ENCODE measurements at places on chromosomes 13 and 19.

DNA sequence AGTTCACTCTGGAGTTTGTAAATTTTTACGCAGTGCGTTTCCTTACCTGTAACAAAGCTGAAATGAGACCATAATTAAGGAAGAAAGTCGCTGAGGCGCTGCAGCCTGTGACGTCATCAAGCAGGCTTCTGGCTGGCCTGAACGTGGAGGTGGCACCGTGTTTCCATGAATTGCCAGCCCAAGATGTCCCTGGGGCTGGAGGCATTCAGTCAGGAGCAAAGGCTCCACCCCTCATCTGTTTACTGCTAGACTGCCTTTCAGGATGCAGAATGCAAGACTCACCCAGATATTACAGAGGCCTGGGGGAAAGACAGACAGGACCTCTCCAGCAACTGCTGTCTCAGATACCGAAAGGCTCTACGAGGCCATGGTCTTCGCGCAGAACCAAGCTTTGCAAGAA is 424.6 kb downstream of the TSHZ3 start:
- DNase-seq: no peak

- DNase-seq: no peak
Measured at GRCh38 chr13:20749377-20749776, 24.4 kb downstream of the EEF1AKMT1 start.

DNA sequence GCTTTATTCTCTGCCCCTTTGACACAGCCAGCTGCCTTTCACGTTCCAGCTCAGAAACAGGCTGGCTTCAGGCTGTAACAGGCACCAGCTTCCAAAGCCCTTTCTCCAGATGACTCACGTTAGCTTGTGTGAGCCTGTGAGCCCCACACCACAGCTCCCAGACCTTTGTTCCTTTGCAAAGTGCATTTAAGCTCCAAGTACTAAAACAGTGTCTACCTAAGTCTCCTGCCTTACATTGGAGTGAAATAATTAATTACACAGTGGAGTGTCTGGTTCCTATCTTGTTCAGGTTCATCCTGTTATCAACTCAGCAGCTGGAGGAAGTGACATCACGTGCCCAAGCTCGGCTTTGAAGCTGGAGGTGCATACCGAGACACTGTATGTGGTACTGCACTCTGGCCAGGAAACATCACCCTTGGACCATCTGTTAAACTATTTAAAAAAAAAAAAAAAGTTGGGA is 475.8 kb downstream of the FOXO1 start:
- no peak for DNase-seq

DNA sequence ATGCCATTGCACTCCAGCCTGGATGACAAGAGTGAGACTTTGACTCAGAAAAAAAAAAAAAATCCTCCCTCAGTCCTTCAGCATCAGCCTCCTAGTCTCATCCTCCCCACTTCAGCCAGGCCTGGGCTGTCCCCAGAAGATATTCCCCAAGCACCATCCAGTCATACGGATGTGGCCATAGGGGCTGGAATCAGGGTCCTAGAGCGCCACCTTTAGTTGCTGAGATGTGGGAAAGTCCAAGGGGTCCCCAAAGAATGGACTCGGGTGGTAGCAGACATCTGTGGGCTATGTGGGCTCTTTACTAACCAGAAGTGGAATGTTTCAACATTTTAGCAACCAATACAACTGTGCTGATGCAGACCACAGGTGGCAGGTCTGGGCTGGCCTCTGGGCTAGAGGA is 3.1 kb upstream of the TYROBP start:
- DNase-seq: peak; percentile 53

DNA sequence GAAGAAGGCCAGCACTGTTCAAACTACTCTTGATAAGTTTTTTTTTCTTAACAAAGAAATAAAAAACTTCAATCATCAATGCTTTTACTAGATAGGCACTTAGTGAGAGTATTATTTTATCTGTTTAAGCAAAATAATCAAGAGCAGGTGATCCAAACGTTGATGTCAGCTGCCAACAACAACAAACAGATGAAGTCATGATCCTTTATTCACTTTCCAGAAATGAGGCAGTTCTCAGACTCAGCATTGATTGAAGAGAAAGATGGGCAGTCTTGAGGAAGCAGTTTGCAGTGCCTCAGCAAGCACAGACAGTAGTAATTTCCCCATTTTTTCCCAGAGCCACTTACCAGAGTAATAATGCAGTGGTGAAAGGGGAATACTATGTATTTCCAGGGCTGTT is 38.4 kb upstream of the CSNK1A1L start:
- no peak for DNase-seq

- no peak for DNase-seq
Measured at GRCh38 chr19:4052993-4053422, 13.7 kb downstream of the ZBTB7A start.

DNA sequence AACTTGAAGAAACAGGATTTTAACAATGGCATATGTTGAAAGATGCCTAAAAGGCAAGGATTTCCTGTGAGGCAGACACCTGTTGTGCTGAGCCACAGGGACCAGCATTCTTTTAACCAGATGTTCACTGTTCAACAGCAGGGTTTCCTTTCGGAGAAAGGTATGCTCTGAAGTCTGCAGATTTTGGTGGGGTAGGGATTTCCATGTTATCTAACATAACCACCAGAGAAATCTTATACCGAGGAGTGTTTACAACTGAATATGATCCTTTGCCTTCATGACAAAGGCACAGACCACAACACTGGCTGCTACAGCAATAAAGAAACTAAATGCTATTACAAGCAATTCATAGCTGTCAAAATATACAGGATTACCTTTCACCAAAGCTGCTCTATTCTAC is 48.1 kb downstream of the MPHOSPH8 start:
- DNase-seq: no peak

DNA sequence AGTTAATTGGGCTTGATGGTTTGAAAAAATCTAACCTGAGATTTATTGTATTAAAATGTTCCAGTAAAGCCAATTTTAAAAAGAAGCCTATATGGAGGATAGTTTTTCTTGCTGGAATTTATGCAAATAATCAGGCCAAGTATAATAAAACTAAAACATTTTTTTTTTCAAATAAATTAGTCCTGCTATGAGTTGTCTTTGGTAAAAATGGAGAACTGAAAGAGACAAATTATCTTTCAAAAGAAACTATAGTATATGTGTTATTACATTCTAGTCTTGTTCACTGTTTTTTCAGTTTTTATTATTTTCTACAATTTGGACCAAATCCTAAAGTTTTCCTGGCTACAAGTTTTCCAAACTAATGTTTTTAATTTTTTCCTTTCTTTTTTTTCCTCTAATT is 468.9 kb downstream of the UQCRFS1 start:
- DNase-seq: no peak

DNA sequence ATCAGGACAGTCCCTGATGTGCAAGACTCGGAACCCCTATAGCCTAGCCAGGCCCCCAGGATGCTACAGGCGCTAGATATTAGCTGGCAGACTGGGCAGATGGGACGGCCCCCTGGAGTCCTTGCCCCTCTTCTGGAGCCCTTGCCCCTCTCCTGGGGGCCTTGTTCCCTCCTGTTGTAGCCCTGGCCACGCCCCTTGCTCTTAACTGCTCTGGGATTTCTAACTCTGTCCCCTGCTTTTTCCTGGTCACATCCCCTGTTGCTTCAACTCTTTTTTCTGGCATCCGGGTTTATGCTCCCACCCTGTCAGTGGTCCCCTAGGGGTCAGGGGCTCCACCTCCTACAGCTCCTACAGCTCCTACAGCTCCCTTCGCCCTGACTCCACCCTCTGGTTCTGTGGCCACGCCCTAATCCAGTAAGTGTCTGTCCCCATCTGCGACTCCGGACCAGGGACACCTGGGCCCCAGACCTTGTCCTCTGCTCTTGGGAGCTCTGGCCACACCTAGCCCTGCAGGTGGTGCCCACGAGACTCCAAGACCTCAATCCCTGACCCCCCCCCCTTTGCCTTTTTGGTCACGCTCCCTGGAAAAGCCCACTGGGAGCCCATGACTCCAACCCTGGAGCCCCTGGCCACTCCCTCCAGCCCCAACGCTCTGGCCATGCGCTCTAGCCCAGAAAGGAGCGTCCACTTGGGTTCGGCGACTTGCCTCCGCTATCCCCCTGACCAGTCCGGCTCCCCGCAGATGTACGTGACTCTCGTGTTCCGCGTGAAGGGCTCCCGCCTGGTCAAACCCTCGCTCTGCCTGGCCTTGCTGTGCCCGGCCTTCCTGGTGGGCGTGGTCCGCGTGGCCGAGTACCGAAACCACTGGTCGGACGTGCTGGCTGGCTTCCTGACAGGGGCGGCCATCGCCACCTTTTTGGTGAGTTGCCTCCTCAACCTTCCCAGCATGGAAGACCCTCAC is 6.8 kb downstream of the PLPPR2 start:
- DNase-seq: peak; percentile 90

- DNase-seq: no peak
Measured at GRCh38 chr13:80215368-80215767, 125.6 kb downstream of the SPRY2 start.

DNA sequence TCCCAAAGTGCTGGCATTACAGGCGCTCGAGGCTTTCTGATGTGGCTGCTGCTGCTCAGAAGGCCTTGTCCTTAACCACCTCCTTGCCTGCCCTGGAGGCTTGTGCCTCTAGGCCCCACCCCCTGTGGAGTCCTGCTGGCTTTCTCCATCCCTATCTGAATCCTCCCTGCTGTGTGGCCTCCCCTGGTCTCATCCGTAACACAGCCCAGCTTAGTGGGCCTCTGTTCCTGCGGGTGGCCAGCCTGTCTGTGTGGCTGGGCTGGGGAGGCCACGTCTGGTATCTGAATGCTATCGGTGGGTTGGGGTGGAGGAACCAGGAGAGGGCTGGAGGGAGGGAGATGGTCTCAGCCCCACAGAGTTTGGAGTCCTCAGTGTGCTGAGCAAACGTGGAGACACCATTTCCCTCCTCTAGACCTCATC is 4.7 kb downstream of the RPL28 start:
- DNase-seq: no peak

DNA sequence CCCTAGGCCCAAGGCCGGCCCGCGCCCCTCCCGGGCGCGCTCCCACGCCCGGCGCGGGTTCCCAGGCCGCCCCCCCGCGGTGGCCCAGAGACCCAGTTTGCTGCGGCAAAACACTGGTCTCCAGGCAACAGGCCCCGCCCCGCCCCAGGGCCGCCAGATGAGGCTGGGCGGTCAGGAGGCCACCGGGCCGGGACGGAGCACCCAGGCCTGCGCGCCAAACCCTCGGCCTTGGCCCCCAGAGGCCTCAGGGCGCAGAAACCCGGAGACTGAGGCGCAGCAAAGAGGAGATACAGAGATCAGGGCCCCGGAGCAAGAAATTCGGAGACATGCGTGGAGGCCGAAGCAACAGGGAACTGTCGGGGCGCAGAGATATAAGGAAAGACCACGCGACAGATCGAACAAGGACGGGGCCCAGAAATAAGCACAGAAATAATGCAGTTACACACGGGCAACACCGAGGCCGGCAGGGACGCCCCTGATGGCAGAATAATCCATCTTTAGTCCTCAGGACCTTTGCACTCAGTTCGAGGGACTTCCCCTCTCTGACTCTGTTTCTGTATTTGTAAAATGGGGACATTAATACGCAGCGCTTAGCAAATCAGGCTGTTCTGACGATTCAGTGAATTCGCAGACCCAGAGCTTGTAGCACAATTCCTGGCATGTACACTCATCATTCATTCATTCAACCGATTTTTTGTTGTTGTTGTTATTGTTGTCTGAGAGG is 20.8 kb upstream of the ERCC1 start:
- peak; percentile 95 for DNase-seq

DNA sequence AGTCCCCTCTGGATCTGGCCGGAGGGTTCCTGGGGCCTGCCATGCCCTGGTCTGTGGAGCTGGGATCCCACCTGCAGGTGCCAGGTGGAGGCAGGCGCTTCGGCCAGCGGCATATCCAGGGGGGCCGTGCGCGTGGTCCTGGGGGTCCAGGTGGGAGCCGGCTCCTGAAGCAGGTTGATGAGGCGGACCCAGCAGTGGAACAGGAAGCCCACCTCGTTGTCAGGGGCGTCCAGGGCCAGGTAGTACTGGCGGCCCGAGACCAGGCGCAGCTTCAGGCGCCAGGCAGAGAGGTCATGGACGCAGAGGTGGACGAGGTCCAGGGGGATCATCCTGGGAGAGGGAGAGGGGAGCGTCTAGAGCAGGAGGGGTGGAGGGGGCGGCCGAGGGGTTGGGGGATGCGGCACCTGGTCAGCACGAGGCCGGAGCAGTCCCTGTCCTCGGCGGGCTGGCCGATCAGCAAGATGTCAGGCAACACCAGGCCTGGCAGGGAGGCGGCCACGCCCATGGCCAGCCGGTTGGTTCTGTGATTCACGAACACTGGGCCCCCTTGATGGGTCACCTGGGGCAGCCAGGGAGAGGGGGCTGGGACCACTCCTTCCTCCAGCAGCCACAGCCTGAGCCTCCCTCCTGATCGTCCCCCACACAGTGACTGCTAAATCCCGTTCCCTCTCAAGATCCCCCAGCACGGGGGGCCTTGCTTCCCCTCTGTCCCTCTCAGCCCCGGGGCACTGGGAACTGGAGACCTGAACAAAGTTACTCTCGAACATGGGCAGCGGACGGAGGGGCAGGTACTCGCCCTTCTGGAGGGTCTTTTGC is 678 bp downstream of the GARIN5B start:
- DNase-seq: no peak

GRCh38 chr13:20157151-20157796 is 3.6 kb downstream of the GJA3 start:
- DNase-seq: peak; percentile 8

GRCh38 chr13:41658057-41658661 is 200.8 kb downstream of the RGCC start:
- no peak for DNase-seq

DNA sequence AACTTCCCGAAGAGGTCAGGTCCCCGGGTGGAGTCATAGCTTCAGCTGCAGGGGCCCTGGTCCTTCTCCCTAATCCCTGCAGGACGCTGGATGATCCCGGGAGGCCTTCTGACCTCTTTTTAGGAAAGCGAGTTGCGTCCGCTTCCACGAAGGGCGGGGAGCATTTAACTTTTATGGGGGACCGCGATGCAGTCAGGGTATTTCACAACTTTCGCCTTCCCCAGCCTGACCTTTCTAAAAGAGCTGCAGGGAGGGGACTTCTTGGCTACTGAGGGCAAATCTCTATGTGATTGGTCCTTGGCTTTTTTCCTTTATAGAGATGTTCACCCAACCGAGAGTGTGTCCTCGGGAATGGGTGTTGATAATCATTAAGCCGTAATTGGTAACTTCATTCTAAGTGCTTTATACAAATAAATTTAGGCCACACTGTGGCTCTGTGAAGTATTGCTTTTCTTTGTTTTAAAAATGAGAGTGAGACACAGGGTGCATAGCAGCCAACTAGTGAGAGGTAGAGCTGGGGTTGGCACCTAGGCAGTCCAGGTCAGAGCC is 778 bp downstream of the ZNF230 start:
- DNase-seq: no peak

Measured in H9 (cell line).